NCI-H345 (cell line): ENCODE measurements at places on chromosomes 12 and 14.

DNA sequence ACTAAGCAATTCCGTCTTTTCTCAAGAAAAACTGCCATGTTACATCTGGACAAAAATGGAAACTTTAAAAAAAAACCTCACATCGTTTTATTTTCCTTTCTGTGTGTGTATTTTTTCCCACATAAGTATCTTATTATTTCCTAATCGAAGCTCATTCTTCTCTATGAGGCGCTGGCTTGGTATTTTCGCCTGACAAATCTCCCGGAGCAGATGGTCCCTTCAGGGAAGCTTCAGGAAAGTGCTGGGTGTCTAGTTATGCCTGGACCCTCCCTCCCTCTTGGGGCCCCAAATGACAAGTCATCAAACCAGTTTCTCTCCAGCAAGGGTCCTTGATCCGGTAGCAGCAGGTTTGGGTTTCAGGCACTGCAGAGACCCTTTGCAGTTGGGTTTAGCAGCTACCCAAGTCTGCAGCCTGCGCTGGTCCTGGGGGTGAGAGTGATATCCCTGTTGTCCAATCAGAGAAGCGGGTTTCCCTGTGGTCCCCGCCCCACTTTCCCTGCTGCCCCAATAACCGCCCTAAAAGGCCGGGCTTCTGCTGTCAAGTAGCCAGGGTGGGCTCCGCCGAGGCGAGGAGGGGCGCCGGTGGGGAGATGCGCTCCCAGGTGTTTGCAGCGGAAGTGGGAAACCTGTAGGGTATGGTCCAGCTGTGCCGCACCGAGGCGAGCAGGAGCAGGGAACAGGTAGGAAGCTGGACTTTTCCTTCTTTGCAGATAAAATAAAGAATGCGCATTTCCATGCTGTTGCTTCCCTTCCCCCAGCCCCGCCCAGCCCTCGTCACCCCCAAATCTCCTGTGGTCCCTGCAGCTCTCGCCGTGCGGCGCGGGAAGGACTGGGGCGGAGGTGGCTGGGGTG, at the start of gene CNTN1:
Gene CNTN1, plus strand, starts transcription at position 527 of the 852 bp plus-strand sequence.
- peak; percentile 94 for DNase-seq

GRCh38 chr14:24612196-24612595, 2.7 kb upstream of the GZMH start:
- peak; percentile 67 for DNase-seq

DNA sequence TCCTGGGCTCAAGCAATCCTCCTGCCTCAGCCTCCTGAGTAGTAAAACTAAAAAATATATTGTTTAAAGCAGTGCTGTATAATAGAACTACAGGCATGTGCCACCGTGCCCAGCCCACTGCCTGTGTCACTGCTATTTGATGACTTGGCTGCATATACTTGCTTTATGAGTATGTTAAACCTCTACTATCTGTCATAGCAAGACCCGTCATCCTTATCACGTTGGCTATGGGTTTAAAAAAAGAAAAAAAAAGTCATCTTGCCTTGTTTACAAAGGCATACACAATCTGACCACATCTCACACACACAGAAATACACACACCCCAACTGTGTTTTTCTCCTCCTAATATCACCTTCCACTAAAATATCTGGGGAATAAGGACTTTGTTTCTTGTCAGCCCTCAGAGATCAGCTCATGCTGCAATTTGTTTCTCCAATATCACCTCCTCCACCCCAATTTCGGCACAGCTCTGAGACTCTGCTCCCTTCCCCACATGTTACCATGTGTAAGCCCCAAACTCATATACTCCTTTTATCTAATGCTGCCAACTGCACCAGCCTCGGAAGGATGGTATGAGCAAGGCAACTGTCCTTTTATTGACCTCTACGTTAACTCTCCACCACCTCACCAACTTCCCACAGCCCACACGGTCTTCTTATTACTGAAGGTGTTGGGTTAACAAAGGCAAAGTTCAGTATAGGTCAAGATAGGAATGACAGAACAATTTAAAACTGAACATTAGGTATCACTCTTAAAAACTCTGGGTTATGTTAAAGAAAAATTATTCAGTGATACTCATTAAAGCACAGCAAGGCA, 802 bp upstream of the TMPRSS12 start:
- no peak for DNase-seq

DNA sequence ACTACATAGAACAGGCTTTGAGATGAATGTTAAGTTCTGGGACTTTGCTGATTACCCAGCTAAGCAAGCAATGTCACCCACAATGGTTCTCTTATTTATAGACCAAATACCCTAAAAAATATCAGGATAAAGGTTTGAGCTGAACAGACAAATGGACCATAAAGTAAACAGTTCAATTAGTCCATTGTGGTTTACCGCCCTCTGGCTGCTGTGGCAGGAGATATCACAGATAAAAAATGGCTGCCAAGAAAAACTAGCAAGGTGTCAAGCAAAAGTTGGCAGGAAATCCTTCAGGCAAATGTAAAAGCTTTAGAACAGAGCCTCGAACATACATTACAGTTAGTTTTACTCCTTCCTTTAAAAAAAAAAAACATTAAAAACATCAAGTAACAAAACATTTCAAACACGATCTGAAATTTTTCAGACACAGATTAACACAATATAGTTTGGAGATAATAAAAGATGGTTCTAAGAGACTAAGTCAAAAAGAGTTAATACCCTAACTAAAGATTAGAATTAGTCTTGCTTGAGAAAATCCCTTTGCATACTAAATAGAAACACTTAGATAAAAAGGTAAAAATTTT, 41.3 kb downstream of the MED13L start:
- peak; percentile 47 for DNase-seq

DNA sequence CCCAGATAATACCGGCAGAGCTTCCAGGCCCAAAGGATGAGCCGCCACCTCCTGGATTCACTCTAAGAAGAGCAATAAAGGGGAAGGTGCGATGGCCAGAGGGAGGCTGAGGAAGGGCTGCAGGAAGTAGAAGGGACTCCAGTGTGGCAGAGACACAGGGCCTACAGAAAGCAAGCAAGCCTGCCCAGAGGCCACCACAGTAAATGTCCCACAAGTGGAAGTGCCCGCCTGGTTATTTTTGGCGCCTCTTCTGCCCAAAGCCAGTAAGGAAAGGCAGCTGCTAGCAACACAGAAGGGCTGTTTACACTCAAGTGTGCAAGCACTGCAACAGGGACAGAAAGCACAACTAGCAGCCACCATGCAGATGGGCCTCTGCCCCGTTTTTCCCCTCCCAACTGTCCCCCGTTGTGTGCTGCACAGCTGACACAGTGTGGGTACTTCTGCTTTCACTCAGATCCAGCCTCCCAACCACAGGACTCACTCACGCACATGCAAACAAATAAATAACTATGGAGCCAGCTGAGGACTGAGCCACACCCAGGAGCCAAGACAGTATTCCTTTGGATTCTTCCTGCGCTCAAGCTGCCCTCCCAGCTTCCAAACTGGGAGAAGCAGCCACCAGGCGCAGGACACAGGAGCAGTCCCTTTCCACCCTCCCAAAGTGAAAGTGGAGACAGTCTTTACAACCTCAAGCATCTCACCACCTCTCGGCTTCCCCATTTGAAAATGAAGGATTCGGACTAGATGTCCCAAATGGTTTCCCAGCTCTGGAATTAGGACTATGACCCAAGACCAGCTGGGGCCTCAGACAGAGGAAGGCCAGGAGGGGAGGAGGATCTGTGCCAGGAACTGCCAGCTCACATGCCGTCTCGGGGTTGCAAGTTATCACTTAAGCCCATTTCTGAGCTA, 40.0 kb upstream of the PNMA1 start:
- DNase-seq: no peak

DNA sequence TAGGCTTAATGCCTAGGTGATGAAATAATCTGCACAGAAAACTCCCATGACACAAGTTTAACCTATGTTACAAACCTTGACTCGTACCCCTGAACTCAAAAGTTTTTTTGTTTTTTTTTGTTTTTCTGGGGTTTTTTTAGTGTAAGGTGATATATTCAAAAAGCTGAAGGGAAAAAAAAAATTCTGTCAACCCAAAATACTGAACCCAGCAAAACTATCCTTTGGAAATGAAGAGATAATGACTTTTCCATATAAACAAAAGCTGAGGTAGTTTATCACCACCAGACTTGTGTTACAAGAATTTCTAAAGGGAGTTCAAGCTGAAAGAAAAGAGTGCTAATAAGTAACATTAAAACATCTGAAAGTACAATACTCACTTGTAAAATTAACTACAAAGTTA, 448.1 kb downstream of the KCNH5 start:
- DNase-seq: no peak

- no peak for DNase-seq
Measured at GRCh38 chr12:23099104-23099503, 474.1 kb downstream of the ETNK1 start.

DNA sequence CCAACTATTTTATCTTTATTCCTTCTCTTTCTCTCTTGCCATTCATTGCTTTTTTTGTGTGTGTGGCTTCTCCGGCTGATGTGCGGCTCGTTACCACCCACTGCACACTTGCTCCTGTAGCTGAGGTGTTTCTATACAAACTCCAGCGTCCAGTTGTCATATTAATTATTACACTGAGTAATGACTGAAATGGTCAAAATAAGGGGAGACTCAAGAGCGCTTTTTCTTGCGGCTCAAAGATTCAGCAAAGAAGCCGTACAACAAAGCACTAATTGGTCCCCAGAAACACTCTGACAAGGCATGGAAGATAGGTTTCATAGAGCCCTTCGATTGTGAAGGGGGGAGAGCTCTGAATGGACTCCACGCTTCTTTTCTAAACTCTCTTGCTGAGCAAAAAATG, 5.6 kb upstream of the ASCL1 start:
- DNase-seq: peak; percentile 43

DNA sequence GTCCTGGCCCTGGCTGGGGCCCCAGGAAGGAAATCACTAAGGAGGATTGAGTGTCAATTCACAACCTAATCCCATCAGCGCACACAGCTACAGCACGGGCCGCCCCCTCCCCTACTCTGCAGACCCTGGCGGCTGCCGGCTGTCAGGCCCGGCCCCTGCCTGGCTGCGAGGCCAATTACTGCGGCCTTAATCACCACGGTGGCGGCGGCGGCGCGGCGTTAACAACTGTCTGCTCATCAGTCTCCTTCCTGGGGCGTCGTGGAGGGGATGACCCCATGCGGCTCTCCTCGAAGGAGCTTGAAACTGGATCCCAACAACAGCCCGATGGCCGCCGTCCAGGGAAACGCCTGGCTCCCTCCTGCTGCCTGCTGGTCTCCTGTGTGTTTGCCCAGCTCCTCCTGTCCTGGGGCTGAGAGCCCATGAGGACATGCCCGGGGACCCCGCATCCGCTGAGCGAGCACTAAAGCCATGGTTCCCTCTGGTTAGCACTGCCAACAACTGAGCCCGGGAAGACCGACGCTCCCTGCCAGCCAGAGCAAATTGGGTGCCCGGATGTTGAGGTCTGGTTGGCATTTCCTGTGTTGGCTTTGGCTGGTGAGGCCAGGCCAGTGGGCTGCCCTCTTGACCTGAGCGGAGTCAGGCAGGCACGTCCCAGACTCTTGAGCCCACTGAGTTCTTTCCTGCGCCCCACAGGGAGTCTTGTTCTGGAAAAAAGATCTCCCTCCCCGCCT, 21.8 kb upstream of the EIF2B2 start:
- no peak for DNase-seq

GRCh38 chr12:76548222-76548837, 11.2 kb downstream of the OSBPL8 start:
- DNase-seq: no peak

- no peak for DNase-seq
Measured at GRCh38 chr12:56998981-56999380, 7.4 kb downstream of the ZBTB39 start.

GRCh38 chr14:41873686-41874317, 267.1 kb downstream of the LRFN5 start:
- DNase-seq: no peak

GRCh38 chr12:11622876-11623281, 26.6 kb upstream of the ETV6 start:
- DNase-seq: no peak

- DNase-seq: no peak
Measured at GRCh38 chr14:26597589-26598080, at the start of gene NOVA1. NOVA1 (minus strand) TSS chr14:26598033; CDS start chr14:26597436, 597 bp downstream.

- DNase-seq: no peak
Measured at GRCh38 chr12:16833376-16834015, 227.5 kb upstream of the LMO3 start.

GRCh38 chr12:24929953-24930352, 18.9 kb downstream of the BCAT1 start:
- DNase-seq: no peak

- DNase-seq: no peak
Measured at GRCh38 chr14:80152166-80152565, 59.1 kb downstream of the DIO2 start.

GRCh38 chr12:16136219-16136988, 141.1 kb downstream of the SLC15A5 start:
- peak; percentile 23 for DNase-seq

GRCh38 chr14:71753126-71753830, 179.0 kb upstream of the RGS6 start:
- peak; percentile 96 for DNase-seq

DNA sequence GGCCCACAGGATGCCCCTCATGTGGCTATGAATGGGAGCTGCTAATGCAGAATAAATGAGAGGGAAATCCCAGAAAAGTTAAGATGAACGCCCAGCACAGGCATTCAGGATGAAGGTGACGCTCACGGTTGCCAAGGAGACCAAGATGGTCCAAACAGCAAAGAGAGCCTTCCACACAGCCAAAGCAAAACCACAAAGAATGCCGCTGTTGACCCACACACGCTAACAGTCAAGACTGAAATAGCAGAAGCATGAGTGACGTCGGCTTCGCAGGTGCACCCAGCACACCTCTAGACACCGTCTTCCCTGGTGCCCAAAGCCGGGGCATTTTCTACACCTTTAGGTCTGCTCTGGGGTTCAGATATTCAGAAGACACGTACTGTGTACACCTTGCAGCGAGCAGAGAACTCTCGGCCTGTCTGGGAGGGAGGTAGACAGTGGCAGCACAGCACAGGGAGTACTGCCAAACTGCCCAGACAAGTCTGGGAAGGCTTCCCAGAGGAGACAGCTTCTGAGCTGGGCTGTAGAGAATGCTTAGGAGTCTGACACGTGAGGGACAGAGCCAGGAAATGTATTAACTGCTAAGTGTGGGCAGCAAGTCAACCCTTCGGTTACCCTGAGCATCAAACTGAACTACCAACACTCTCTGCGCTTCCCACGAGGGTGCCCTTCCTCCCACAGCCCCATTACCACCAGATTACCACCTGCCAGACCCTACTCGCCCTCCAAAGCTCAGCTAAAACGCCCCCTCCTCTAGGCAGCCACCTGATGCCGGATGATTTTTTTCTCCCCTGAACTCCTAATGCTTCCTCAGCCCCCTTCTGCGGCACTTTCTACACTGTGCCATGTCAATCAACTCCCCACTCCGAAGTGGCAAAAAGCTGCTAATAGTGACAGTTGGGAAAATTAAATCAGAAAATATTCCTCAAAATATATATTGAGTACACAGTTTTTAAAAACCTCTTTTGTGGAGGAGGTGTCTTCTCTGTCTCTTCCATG, 50.1 kb downstream of the CCDC88C start:
- no peak for DNase-seq

DNA sequence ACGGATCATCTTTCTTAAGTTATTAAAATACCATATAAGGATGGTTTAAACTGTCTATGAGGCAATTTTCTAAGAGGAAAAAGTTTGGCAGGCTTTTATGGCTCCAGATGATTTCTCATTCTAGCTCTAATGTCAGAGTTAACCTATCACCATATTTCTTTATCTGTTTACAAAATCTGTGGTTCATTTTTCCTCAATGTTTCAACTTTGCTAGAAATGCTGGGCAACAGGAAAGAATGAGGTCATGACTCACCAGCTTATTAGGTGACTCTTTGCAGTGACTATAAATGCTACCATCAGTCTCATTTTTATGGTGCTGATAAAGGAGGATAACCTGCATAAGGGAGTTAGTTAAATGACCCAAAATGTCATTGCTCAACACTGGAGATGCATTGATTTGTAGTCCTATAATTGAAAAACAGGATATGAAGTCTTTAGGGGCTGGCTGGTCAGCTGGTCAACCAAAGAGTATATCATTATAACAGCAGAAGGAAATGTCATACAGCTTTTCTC, 45.3 kb upstream of the RAP1B start:
- DNase-seq: no peak
